ENCODE measurements at places on chromosomes 4 and X.
A peak's percentile ranks its signal among the peaks of the same experiment; 100 is the strongest.

DNA sequence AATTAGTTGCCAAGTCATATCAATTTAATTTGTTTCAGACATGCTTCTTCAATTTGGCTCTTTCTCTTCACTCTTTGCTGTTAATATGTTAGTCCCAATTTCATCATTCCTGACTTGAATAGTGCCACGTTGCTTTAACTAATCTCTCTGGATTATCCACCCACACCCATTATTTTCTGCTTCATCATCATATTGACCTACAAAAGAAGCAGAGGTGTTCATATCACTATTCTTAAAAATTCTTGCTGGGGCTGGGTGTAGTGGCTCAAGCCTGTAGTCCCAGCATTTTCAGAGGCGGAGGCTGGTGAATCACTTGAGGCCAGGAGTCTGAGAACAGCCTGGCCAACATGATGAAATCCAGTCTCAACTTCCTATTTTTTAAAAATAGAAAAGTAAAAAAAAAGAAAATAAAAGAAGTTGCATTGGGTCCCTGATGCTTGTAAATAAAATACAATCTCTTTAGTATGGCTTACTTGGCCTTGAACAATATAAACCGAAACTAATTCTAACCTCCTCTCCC lies 65.7 kb upstream of the KCNIP4 start:
- no peak for DNase-seq

DNA sequence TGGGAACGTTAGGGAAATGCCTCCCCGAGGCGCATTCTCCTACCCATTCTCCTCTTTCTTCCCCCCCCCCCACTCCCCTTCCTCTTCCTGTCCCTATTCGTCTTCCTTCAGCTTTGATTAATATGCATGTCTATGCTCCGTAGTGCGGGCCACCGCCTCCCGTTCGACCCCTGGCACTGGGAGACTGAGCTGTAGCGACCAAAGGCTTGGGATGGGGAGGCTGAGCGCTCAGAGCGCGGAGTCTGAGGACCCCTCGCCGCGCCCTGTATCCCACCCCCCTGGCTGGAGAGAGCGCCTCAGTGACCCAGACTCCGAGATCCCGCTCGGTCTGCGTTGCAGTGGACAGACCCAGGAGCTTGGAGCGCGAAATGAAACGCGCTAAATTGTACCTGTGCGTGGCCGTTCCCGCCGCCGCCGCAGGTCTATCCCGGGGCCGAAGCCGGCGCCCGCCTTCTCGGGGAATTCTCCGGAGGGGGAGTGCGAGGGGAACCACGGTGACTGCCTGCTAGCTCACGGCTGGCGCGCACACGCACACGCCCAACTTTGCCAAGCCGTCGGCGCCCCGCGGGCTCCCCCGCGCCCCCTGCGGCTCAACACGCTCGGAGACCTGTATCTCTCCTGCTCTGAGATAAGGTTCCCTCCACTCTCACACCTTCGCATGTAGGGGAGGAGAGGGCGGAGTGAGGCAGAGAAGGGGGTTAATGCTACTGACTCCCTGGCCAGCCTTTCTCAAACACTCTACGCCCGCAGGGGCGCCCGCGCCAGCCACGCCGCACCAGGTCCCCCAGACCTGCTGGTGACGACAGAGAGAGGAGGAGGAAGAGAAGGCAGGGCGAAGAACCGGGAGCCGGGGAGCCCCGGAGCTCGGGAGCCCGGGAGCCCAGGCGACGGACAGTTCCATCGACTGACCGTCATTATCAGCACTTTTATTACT lies 1.5 kb upstream of the PTCHD1 start:
- DNase-seq, result no peak

DNA sequence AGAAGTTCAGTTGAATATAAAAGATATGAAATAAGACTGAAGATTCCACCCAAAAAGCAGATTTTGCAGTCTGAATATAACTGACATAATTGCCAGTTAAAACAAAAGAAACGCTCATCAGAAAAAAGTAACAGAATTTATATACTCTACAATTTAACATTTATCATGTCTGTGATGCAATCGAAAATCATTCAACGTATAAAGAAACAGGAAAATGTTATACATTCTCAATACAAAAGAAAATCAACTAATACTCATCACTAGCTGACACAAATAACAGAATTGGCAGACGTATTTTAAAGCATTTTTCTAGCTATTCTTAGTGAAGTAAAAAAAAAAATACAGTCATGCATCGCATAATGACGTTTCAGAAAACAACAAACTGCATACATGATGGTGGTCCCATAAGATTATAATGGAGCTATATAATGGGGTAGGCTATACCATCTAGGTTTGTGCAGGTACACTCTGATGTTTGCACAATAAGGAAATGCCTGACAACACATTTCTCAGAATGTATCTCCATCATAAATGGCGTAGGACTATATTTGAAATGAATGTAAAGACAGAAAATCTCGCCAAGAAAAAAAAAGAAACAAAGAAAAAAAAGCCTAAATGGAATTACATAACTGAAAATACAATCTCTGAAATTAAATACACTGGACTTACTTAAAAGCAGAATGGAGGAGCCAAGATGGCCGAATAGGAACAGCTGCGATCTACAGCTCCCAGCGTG lies 34.3 kb downstream of the OR13H1 start:
- no peak for DNase-seq

DNA sequence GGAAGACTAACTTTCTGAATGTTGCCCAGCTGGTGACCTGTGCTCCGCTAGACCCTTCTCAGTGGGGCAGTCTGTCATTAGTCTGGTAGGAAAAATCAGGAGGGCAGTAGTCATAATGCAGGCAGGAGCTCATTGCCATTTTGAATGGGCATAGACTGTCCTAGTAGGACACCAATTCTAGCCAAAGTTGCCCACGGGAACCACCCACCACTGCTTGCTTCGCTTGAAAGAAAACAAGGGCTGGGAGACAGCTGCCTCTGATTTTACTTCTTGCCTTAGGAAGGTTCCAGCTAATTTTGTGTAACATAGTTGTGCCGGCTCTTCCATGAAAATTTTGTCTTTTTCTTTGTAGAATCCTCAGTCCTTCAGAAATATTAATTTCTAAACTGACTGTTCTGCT lies 23.3 kb downstream of the HOPX start:
- DNase-seq, result no peak

GRCh38 chr4:157075401-157075800 lies 549 bp upstream of the GLRB start:
- no peak for DNase-seq

- no peak for DNase-seq
These were observed 111.3 kb downstream of the ARHGAP10 start for GRCh38 chr4:147843162-147843561.

DNA sequence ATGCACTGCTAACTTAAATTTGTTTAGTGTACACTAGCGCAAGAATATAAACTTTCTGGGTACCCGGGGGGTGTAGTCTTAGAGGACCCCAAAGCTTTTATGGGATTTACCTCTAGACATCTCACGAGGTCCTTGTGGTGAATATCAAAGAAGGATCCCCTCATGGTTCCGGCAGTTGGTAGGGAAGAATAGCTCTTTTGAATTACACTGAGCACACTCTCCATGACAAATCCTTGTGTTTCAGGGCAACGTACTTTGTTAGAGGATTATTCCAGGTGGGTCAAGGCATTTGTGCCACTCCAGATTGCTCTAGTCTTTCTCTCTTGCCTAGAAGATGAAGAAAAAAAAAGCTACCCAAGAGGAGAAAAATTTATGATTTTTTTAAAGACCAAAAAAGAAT lies 387.6 kb downstream of the PDHA2 start:
- no peak for DNase-seq

DNA sequence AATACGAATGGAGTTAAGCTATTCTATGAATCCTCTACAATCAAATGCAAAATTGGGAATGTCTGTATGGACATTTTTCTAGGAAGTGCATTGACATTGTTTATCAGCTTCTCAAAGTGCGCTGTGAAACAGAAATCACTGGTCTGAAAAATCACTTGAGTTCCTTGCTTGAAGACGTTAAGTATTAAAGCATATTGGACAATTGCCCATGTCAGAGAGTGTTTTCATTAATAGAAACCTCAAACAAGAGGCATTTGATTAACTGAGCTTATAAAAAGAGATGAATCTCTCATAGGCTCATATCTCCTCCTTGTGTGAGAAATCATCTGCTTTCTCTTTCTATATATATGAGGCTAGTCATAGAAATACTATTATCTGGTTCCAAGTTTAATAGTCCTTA lies 692.1 kb upstream of the POU3F4 start:
- no peak for DNase-seq

- DNase-seq, result no peak
These were observed 8.5 kb downstream of the UGT2B7 start for GRCh38 chr4:69104719-69105275.

GRCh38 chrX:17390419-17390850 lies 15.4 kb downstream of the NHS start:
- no peak for DNase-seq

- no peak for DNase-seq
These were observed 121.3 kb downstream of the IDS start for GRCh38 chrX:149383852-149384251.

- DNase-seq, result no peak
These were observed 64.5 kb downstream of the ANXA3 start for GRCh38 chr4:78616046-78616498.

- no peak for DNase-seq
These were observed 94.7 kb upstream of the HPF1 start for GRCh38 chr4:169852481-169852880.

GRCh38 chr4:177052211-177052934 lies 257.3 kb upstream of the NEIL3 start:
- no peak for DNase-seq

- no peak for DNase-seq
These were observed 599.1 kb downstream of the RPA4 start for GRCh38 chrX:97482666-97483300.

DNA sequence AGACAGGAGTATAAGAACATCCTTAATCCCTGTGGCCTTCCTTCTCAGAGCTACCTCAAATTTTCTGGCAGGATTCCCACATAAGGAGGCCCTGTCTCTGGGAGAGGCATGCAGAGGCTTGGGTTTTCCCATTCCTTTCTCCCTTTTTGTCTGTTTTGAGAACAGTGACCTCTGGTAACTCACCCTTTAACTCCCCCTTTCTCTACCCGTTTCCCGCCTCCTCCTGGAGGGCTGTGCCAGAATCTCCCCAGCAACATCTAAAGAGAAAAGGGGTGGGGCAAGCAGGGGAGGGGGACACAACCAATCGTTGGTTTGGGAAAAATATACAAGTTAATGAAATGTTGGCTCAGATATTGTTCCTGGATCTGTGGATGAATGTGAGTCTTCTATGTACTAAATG lies 303.7 kb upstream of the IRS4 start:
- DNase-seq, result no peak

GRCh38 chrX:7574325-7574724 lies 268.6 kb upstream of the VCX start:
- DNase-seq, result no peak

- DNase-seq, result no peak
These were observed 42.8 kb upstream of the KLF3 start for GRCh38 chr4:38621028-38621684.

DNA sequence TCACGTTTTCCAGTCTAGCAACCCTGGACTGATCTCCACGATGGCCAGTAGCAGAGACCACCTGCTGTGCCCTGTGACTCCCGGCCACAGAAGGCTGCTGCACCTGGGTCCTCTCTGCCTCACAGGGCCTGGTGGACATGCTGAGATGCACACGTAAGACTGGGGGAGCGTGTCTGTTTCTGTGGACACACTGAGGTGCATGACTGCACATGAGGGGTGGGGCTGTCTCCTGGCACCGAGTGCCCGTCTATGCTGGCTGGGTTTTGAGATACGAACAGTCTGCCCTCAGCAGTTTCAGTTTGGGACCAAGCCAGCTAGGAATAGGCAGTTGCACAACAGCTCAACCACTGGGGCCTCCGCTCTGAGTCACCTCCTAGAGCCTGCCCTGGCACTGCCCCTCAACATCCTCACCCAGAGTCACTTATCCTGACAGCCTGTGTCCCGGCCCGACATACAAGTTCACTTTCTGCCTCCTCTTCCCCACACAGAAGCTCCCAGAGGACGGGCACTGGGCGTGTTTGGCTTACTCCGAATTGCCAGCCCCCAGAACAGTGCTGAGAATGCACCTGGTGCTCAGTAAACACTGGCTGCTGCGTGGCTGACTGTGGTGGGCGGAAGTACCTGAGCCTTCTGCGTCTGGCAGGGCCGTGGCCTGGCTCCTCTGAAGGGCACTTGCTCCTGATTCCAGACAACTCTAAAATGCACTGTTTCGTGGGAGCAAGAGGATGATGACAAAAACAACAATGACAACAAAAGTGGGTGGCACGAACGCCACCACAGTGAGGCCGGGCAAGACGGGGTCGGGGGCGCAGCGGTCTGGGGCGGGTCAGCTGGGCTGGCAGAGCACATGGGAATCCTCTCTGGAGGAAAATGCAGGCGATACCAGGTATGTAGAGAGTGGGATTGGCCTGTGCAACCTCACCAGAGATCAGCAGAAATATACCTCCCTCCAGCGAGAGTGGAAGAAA lies 30.9 kb downstream of the RNF212 start:
- DNase-seq, result peak; percentile 76

GRCh38 chrX:15874672-15875071 lies 20.1 kb upstream of the AP1S2 start:
- no peak for DNase-seq

- DNase-seq, result no peak
These were observed 214.3 kb downstream of the FAT4 start for GRCh38 chr4:125529071-125529470.

DNA sequence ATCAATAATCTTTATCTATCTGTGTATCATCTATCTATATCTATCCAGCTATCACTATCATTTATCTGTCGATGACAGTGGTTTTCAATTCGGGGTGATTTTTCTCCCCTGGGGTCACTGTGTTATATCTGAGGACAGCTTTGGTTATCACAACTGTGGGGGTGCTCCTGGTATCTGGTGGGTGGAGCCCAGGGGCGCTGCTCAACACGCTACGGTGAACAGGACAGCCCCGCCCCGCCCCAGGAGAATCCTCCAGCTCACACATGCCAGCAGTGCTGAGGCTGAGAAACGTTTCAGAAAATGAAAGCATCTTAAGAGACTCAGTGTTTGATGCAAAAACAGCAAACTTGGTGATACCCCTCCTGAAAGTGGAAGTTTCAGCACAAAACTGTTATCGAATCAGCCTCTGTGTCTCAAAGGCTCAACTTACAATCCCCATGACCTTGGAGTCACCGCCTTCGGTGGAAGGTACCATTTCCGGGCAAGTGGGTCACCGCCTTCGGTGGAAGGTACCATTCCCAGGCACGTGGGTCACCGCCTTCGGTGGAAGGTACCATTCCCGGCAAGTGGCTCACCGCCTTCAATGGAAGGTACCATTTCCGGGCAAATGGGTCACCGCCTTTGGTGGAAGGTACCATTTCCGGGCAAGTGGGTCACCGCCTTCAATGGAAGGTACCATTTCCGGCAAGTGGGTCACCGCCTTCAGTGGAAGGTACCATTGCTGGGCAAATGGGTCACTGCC lies 315.3 kb downstream of the DHRSX start:
- DNase-seq, result no peak

- no peak for DNase-seq
These were observed 442.7 kb downstream of the RAPGEF2 start for GRCh38 chr4:159545556-159545955.

- DNase-seq, result no peak
These were observed 17.8 kb upstream of the CXCL3 start for GRCh38 chr4:74056114-74056857.
